ENCODE measurements at places on chromosomes 7 and 10. TPM values are rescaled to one million over a fixed set of nuclear protein-coding genes. Genes with fewer than 3 reads are reported as not detected.

- DNase-seq, result peak; percentile 71
These were observed 83.9 kb upstream of the PDLIM1 start for GRCh38 chr10:95374597-95375209.

GRCh38 chr7:140570120-140570519, 70.5 kb downstream of the DENND2A start:
- DNase-seq, result no peak

- DNase-seq, result peak; percentile 45
These were observed 45.0 kb downstream of the ESYT2 start for GRCh38 chr7:158784270-158784669.

- no peak for DNase-seq
These were observed 276.2 kb upstream of the LRRTM3 start for GRCh38 chr10:66649626-66650025.

- peak; percentile 82 for DNase-seq
These were observed 47.1 kb downstream of the SYPL1 start for GRCh38 chr7:106064771-106065574.

- DNase-seq, result no peak
These were observed 74.4 kb downstream of the TPK1 start for GRCh38 chr7:144761493-144761892.

The PURB gene
- 35.3 TPM for polyA plus RNA-seq

DNA sequence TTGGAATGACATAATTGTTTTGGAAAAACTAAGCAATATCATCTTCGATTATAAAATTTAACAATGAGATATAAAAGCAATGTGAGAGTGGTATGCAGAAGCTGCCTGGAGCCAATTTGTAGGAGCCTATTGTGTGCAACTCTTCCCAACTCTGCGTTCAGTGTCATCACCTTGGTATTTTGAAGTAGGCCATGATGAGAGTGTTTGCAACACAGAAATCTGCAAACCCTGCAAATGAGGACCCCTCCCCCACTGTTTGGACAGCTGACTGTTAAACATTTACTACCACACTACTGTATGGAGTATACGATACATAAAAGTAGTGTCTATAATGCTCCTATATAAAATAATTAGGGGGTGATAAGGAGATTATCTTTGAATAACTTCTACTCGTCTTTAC, 531.3 kb downstream of the ATRNL1 start:
- DNase-seq, result no peak

Data from hindlimb muscle (tissue), 1 donor.